ENCODE measurements at places on chromosomes 13 and 19. TPM values are rescaled to one million over a fixed set of nuclear protein-coding genes. Genes with fewer than 3 reads are reported as not detected.
A peak's percentile ranks its signal among the peaks of the same experiment; 100 is the strongest.

The CDC42EP5 gene
- total RNA-seq, result 601 TPM

- no peak for DNase-seq
Observed at GRCh38 chr13:74825152-74825937, 656.6 kb downstream of the TBC1D4 start.

DNA sequence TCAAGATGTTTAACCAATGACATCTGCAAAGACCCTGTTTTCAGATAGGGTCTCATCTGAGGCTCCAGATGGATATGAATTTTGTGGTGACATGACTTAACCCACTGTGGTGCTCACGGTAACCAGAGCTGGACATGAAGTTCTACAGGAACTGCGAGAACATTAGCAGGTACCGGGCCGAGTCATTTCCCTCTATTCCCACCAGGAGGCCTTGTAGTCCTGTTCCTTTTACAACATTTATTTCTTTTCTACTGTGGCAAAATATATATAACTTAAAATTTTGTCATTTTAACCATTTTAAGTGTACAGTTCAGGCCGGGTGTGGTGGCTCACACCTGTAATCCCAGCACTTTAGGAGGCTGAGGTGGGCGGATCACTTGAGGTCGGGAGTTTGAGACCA, 7.6 kb upstream of the TSPAN16 start:
- DNase-seq, result no peak

DNA sequence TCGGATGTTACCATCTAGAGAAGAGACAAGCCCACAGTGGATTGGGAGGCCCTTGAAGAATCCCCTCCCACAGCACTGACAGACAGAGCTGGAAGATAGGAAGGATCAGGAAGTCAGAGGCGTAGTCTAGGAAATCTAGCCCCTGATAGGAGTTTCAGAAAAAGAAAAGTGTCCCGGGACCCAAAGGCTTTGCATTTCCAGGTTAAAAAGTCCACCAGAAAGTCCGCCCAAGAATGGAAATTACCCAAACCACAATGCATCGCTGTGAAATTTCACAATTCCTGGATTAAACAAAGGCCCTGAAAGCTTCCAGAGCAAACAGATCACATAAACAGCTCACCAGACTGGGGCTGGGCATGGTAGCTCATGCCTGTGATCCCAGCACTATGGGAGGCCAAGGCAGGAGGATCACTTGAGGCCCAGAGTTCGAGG, 146.9 kb downstream of the KDM4B start:
- DNase-seq, result no peak

DNA sequence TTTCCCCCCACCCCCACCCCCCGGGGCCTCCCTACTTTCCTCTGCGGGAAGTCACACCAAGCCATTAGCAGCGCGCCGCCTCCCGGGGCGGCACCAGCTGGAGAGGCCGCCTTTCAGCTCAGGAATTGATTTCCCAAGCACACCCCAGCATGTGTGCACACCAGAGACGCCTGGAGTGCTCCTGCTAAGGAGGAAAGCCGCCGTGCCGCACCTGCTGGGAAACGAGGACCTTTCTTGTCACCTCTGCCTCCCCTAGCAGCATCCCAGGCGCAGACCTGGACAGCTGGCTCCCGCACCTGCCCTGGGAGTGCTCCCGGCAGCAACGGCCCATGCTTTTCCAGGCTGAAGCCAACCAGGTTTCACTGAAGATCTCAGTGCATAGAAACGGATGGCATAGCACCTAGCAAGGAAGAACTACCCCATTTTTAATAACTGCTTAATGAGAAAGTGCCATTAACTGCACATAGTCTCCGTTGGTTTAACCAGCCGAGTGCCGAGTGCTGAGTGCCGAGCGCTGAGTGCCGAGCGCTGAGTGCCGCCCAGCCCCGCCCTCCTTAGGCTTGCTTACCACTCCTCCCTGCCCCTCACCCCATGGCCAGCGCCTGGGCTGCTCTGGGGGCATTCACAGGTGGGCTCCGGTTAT, 165.0 kb downstream of the USP12 start:
- peak; percentile 65 for DNase-seq

The PEX11G gene
- total RNA-seq, result 5.7 TPM

GRCh38 chr19:45104658-45105349, 11.8 kb downstream of the PPP1R37 start:
- DNase-seq, result no peak

- DNase-seq, result no peak
Observed at GRCh38 chr13:113928685-113929627, 44.9 kb downstream of the C13orf46 start.

DNA sequence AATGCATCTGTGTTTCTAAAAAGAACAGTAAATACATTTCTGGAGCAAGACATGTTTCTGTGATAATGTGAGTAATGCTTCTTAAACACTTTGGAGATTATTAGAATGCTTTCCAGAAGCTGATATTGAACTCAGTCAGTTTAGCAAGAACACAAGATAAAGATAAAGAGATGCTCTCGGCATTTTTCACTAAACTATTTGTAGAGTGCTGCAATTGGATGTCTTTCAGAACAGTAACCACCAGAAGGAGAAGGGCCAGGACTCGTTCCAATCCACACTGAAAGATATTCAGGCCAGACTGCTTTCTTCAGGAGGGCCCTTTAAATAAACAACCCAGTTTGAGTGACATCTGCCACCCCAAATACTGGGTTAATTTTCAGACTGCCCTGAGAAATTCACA, 456.0 kb downstream of the TBC1D4 start:
- DNase-seq, result no peak

- DNase-seq, result no peak
Observed at GRCh38 chr19:43305642-43306041, 36.3 kb upstream of the PSG9 start.

Data from colonic mucosa (tissue), 4 donors.